ENCODE measurements at places on chromosomes 6 and 20.

- no peak for DNase-seq
These were observed 122.6 kb upstream of the PLCB4 start for GRCh38 chr20:8946036-8946940.

DNA sequence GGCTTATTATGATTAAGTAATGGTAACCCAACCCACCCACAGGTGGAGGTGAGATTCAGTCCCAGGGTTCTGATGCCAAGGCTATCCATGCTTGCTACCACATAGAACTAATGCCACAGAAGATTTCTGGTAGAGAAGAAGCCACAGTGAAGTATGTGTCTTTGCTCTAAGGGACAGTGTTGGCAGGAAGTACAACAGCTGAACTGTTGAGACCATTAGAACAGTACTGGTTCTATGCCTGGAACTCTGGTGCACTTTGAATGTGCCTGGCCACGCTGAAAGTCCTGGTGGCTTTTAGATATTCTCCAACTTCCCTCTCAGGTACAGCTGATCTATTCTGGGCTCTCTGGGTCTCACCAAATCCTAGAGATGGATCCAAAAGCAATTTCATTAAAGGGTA lies 7.8 kb downstream of the STX7 start:
- no peak for DNase-seq

- DNase-seq = no peak
These were observed 49.5 kb upstream of the SLC32A1 start for GRCh38 chr20:38674765-38675133.

GRCh38 chr20:18361678-18362077 lies 73.4 kb downstream of the ZNF133 start:
- DNase-seq = no peak

GRCh38 chr20:11467436-11467835 lies 450.3 kb upstream of the BTBD3 start:
- DNase-seq = no peak

DNA sequence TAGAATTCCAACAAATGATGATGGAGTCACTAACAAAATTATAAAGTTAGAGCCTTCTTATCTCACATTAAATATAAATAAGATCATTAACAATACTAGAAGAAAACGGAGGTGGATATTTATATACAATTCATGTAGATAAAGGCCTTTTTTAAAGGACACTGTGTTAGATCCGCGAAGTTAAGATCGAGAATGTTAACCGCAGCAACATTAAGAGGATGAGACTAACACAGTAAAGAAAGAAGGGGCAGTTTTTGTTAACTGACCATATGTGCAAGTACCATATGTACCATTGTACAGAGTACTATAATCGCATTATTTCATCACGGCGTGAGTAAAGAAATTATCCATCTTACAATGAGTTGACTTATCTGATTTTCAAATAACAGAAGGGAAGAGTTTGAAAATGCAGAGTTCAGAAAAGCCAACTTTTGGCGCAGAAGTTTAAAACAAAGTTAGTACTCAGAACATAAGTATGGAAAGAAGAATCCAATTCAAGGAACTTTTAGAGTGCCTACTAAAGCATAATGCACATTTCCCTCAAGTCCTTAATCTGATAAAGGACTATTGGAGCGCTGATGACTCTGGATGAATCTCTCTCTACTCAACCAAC lies 1.4 kb downstream of the FBXL4 start:
- DNase-seq = peak; percentile 14

DNA sequence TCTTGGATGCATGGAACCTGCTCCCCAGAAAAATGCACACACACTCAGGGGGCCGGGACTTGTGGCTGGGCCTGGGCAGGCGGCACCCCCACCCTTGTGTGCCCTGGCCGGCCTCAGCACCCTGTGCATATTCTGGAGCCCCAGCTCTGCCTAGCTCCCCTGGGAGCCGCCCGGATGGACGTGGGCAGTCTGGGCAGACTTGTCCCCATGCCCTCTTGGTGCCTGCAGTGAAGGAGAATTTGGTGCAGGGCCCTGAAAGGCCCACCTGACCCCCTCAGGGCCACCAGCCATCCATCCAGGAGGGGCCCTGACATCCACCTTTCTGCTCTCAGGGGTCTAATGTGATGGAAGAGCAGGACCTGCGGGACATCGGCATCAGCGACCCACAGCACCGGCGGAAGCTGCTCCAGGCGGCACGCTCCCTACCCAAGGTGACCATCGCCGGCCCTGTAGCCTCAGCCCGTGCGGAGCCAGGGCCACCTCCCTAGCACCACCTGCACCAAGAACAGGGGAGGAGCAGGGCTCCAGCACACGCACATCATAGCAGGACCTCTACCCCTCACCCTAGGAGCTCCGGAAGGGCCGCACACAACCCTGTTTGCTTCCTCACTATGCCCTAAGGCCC lies 62.8 kb downstream of the TCP11 start:
- DNase-seq = no peak

GRCh38 chr6:101663100-101663499 lies 269.6 kb downstream of the GRIK2 start:
- DNase-seq = no peak

GRCh38 chr6:45423111-45423823 lies 45.5 kb upstream of the SUPT3H start:
- DNase-seq = no peak

- no peak for DNase-seq
These were observed 52.6 kb downstream of the TFAP2A start for GRCh38 chr6:10362300-10362699.

DNA sequence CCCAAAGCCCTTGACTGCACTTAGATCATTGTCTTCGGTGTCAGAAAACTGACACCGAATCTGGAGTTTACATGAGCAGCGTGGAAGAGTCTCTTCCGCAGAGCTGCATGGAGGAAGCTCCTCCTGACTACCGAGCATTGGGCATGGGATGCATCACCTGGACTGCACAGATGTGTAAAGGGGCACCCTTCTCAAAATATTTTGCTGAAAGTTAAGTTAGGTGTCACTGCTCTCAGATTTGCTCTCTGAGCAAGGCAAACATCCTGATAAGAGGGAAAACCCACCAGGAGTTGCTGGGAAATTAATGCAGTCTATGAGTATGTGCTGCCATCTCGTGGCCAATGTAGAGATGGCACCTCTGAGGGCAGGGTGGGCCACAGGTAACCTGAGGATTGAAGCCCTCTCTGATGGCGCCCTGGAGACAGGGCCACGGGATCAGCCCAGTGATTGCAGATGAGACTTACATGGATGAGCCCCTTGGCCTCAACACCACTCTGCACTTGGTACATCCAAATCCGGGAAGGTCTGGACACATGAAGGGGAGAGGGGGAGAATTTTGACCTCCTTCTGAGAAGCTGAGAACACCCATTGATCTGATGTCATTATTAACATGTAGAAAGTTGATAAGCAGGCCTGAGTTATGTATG lies 129.9 kb downstream of the LPA start:
- DNase-seq = peak; percentile 64

GRCh38 chr20:53738039-53738944 lies 144.7 kb upstream of the ZNF217 start:
- DNase-seq = no peak

DNA sequence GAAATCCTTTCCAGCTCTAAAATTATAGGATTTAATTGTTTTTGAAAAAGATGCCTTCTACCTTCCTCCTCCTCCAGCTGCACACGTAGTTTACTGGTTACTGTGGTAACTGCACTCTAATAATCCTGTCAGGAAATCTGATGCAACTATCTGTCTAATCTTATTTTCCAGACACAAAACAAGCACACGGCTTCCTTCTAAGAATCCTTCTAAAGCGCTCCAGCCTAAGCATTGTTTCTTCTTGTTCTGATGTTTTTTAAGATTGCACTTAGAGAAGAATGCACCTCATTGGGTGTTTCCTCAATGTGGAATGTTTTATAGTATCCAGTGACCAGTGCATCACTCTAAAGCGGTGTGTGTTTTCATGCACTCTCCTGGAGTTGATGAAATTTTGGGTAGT lies 63.6 kb downstream of the CARMIL1 start:
- DNase-seq = no peak

- DNase-seq = no peak
These were observed 14.9 kb upstream of the DDO start for GRCh38 chr6:110430236-110430635.

- no peak for DNase-seq
These were observed 29.9 kb downstream of the BCAS1 start for GRCh38 chr20:54040531-54040930.

DNA sequence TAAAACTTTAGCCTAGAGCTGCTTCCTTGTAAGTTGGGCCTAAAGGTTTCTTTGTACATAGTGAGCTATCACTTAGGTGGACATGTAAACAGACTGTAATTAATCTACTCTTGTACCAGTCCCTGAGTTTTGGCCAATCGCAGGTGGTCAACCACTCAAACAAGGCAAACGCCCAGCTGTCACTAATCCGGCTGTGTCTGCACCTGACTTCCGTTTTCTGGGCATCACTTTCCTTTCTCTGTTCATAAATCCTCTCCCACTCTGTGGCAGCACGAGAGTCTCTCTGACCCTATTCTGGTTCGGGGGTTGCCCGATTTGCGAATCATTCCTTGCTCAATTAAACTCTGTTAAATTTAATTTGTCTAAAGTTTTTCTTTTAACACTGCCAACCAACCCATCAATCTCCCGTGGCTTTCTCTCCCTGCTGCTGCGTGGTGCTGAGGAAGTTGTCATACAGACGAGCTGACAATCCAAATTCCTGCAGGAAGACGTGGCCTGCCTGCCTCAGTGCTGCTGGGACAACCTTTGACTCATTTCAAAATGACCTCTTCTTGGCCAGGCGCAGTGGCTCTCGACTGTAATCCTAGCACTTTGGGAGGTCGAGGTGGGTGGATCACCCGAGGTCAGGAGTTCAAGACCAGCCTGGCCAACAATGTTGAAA lies 206.3 kb downstream of the QKI start:
- no peak for DNase-seq

DNA sequence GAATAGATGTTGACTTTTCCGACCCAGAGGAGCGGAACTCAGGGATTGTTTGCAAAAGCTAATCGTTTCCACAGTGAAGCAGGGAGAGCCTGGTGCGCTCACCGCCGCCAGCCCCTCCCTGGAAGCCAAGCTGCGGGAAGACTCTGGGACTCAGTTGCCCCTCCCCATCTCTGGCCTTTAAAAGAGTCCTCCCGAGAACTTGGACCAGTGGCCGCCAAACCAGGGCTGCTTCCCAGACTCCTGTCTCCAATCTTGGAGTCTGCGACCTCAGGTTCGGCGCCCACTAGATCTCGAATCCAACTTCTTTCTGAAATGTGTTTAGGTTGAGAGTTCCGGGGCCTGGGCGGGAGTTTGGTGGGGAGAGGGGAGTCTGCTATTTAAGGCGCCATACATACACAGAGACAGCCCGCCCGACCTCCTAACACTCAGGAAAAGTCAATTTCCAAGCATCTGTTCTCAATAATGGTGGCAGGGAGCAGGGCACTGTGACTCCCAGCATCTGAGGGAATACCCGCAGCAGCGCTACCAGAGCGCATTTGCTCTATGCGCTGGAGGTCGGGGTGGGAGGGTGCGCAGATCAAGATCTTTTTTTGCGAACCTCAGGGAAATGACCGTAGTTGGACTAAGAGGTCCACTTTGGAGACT lies 800 bp upstream of the GRIK2 start:
- no peak for DNase-seq

DNA sequence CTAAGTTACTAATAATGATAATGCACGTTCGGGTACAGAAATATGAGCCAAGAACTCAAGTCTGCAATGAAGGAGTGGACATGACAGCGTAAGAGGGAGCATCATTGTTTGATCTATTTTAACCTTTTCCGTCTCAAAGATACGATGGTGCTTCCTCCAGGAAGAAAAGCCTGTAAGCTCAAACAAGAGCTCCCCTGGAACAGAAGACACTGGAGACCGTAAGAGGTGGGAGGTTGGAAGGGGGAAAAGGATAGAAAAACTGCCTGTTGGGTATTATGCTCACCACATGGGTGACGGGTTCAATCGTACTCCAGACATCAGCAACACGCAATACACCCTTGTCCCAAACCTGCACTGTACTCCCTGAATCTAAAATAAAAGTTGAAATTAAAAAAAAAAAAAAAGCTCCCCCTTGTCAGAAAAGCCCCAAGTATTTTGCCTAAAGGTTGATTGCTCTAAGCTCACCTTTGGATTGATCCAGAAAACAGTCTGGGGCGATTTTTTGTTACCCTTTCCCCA lies 180.5 kb downstream of the TRIM27 start:
- peak; percentile 15 for DNase-seq

- no peak for DNase-seq
These were observed 19.2 kb downstream of the RRAGD start for GRCh38 chr6:89392823-89393222.

DNA sequence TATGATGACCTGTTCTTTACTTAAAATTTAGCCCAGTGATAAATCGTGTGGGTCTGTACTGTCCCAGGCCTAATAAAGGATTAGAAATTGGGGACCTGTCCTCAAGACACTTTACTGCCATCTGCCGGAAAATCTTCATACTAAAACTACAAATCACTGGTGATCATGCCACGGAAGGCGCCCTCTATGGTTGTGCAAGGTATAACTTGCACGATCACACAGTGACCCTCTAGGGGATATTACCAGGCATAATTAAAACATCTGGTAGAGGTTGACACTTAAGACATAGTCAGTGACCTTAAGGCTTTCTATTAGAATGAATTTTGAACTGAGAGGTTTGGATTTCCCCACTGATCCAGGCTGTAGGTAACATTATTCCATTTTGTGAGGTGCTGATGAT lies 172.6 kb downstream of the BMP2 start:
- peak; percentile 45 for DNase-seq

DNA sequence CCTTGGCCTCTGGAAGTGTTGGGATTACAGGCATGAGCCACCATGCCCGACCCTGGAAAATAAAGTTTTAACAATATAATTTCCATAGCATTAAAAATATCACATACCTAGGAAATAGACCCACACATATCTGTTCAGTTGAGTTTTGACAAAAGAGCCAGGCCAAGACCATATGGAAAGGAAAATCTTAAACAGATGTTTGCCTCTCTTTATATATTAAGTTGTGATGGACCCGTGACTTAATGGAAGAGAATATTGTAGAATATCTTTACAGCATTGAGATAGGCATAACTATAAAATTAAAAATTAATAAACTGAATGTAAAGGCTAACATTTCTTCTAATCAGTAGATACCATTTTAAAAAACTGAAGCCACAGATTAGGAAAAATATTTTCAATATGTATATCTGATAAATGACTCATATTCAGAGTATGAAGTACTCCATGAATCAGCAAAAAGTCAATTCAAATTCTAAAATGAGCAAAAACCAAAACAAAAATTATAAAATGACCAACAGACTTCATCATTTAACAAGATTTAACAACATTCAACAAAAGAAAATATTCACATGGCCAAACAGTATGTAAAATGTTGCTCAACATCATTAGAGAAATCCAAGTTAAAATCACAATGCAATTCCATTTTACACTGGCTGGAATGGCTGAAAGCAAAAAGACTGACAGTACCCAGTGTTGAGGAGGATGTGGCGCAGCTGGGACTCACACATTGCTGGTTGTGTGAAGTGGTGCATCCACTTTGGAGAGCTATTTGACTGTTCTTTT lies 43.3 kb downstream of the GTF2H5 start:
- no peak for DNase-seq

- peak; percentile 27 for DNase-seq
These were observed 77.0 kb downstream of the CDH4 start for GRCh38 chr20:61328911-61329558.

DNA sequence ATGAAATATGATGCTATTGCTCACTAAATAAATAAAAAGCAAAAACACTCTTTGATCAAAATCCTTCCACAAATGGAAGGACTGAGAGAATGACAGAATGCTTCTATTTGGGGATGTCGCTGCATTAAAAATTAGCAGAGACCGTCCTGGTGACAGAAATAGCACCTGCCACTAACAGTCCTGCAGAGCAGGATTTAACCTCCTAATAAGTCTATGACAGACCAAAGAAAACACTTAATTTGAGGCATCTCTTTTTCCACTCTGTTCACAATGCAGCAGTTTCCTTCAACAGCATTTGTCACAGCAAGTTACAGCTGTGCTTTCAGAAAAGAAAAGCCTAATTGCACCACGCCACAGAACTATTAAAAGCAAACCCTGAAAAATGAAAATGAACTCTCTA lies 140.6 kb upstream of the BEND6 start:
- no peak for DNase-seq

All from MCF 10A (cell line).